ENCODE measurements at places on chromosomes 2 and 18.

- DNase-seq = no peak
Observed at GRCh38 chr18:72058851-72059250, 485.3 kb downstream of the CBLN2 start.

DNA sequence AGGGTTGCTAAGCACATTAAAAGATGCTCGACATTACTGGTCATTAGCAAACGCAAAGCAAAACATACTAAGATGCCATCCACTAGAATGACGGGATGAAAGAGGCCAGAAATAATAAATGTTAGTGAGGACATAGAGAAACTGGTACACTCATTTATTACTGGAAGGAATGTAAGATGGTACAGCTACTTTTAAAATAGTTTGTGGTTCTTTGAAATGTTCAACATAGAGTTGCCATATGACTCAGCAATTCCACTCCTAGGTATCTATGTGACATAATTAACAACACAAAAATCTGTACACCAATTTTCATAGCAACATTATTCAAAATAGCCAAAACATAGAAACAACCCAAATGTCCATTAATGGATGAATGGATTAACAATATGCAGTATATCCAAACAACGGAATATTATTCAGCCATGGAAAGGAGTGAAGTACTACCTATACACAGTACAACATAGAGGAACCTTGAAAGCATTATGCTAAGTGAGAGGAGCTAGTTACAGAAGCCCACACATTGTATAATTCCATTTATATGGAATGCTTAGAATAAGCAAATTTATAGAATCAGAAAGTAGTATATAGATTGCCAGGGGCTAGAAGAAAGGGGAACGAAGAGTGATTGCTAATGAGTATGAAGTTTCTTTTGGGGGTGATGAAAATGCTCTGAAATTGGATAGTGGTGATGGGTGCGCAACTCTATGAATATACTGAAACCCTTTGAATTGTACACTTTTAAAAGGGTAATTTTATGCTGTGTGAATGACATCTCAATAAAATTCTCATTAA, 61.9 kb upstream of the IL1R1 start:
- DNase-seq = peak; percentile 72

GRCh38 chr18:69265656-69266055, 135.0 kb upstream of the DOK6 start:
- DNase-seq = no peak

DNA sequence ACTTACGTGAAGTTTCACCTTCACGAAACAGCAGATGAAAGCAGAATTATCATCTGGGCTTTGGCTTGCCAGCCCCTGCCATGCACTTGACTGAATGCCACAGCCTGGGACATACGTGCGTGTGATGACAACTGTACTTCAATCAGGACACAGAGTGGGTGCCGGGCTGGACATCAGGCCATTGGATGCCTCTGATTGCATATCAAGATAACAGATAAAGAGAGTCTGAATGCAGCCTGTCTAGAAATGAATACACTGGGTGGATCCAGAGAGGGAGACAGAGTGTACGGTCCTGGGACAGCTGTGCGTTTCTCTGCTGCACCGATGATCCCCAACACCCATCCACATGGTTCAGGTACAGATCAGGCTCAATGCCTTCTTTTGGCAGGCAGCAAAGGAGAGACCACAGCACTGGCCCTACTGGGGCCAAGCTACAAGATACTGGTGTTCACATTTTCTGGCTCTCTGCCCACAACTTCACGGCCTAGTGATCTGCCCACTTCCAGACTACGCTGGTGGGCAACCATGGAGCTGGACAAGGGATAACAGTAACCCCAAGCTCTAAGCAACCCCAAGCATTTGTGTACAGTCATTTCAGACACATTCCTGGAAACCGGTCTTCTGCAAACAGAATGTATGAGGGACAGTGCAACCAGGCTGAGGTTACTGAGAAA, 35.6 kb downstream of the FBLN7 start:
- DNase-seq = no peak

DNA sequence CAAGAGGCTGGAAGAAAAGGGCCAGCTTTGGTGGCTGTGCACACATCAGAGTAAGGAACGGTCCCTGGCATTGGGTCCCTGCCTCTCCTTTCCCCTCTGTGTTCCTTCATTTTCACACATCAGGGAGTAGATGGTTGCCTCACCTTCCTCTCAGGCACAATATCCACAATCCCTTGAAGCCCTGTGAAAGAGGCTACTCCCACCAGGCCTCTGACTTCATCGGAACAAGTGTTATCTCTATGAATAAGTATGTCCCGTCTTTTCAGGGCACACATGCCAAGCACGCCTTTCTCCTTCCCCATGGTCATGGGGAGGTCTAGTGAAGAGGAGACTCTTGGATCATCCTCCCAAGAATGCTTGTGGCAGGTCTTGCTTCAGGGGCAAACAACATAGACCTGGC, 61.2 kb upstream of the LMAN1 start:
- DNase-seq = no peak

DNA sequence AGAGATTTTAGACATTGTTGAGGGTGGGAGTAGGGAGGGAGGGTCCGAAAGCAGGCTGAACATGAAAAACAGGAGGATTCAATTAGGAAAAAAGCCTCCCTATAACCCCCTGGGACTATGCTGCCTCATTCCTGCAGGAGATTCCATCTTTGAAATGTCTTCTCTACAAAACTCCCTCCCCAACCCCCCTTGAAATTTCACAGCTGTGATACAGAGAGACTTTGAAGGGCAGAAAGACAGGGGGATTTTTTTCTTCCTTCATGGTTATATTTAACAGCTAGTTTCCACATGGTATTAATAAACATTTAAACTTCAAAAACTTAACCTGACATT, 57.6 kb downstream of the TRIB2 start:
- no peak for DNase-seq

DNA sequence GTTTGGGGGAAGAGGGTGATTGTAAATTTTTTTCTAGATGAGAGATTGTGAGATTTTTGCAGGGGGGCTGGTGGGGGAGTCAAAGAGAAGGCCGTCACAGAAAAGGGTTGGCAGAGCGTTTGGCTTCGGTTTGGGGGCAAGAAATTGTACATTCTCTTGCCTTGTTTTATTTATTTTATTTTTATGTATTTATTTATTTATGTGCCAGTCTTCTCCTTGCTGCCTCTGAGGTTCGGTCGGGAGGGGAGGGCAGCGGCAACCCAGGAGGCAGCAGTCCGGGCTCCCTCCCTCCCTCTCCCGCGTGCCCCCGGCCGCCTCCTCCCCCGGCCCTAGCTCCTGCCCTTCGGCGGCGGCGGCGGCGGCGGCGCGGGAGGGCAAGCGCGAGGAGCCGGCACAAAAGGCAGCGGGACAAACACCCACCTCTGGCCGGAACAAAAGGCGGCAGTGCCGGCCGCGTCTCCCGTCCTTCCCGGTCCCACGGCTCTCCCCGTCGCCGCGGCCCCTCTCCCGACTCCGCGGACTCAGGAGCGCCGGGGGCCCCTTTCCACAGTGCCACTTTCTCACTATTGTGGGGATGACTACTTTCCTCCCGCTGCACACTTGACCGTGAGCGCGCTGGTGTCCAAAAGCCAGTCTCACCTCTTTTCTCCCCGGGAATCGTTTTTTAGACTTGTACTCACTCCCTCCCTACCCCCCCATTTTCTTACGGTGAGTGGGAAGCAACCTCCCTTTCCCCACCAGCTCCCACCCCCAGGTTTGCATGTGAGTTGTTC, 1.2 kb downstream of the BCL11A start:
- DNase-seq = peak; percentile 62

DNA sequence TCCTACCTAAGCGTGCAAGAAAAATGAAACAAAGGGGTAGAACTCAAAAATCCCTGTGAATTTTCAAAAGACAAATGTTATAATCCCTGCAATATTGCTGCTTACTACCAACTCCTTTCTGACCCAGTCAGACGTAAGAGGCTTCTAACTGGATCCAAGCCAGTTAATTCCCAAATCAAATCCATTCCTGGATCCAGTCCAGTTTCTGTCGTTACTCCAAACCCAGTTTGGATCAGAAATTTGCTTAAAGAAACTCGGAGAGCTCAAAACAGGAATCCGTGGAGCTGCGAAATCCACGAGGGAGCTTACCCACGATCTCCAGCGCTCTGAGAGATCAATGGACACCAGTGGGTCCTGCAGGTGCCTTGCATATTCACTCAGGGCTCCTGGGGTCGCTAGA, 62.8 kb upstream of the IKZF2 start:
- no peak for DNase-seq

GRCh38 chr2:99543247-99543646, 53.4 kb upstream of the REV1 start:
- no peak for DNase-seq

DNA sequence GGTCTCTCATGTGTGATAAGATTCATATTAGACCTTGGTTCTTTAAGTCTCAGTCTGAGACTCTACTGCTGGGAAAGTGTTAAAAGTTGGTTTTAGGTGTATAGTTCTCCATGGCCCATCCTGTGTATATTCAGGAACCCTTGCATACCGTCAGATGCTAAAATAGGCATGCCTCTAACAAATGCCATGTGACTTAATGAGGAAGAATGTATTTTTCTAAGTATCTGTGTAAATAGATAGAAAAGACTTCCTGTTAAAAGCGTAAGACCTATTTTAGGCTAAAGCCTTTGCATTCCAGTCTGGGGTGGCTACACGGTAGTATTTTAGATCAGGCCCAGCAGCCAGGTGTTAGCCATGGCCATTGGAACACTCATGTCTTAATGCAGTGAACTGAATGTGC, 73.3 kb downstream of the RHBDD1 start:
- DNase-seq = no peak

GRCh38 chr2:127061375-127062273, 45.3 kb downstream of the BIN1 start:
- no peak for DNase-seq

DNA sequence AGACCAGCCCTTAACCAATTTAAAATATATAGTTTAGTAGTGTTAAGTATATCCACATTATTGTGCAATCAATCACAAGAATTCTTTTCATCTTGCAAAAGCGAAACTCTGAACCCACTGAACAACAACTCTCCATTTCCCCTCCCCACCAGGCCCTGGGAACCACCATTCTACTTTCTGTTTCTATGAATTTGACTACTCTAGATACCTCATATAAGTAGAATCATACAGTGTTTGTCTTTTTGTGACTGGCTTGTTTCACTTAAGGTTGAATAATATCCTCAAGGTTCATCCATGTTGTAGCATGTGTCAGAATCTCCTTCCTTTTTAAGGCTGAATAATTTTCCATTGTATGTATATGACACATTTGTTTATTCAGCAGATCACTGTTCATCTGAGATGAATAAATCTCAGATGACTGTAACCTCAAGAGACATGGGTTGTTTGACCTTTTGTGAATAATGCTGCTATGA, 8.1 kb upstream of the SOS1 start:
- DNase-seq = peak; percentile 20

GRCh38 chr2:10052216-10052615, 8.9 kb downstream of the KLF11 start:
- no peak for DNase-seq

GRCh38 chr2:237815637-237816036, 17.1 kb downstream of the RBM44 start:
- no peak for DNase-seq

DNA sequence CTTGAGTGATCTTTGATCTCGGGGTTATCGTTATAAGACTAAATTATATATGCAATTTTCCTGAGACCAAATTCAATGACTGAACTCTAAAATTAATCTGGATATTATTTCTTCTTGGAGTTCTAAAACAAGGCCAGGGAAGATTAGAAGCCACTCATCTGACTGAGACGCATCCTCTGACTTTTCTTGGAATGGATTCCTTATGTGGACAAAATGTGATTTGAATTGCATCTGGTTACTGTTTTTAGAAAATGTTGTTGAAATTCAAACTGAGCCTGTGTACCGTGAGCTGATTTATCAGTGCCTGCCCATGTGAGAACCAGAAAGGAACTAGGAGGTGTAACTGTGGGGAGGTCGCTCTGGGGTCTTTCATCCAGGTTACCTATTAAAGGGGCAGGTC, 330.8 kb downstream of the OSR1 start:
- no peak for DNase-seq

DNA sequence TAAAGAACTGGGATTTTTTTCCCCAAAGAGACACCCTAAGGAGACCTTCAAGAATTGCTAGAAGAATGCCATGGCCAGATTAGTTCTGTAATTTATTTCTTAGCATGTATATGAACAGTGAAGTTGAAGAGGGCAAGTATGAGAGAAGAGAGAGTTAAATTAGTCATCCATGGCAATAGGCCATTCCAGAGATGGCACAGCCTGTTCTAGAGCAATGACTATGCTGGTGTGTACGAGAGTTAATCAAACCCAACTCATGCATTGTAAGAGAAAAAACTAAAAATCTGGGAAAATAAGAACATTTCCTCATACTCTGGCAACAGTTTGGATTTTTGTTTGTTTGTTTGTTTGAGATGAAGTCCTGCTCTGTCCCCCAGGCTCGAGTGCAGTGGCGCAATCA, 112.1 kb upstream of the PIK3C3 start:
- DNase-seq = peak; percentile 10

All from GM23248 (cell line).